ENCODE measurements at places on chromosomes 1 and 21.
A peak's percentile ranks its signal among the peaks of the same experiment; 100 is the strongest.

DNA sequence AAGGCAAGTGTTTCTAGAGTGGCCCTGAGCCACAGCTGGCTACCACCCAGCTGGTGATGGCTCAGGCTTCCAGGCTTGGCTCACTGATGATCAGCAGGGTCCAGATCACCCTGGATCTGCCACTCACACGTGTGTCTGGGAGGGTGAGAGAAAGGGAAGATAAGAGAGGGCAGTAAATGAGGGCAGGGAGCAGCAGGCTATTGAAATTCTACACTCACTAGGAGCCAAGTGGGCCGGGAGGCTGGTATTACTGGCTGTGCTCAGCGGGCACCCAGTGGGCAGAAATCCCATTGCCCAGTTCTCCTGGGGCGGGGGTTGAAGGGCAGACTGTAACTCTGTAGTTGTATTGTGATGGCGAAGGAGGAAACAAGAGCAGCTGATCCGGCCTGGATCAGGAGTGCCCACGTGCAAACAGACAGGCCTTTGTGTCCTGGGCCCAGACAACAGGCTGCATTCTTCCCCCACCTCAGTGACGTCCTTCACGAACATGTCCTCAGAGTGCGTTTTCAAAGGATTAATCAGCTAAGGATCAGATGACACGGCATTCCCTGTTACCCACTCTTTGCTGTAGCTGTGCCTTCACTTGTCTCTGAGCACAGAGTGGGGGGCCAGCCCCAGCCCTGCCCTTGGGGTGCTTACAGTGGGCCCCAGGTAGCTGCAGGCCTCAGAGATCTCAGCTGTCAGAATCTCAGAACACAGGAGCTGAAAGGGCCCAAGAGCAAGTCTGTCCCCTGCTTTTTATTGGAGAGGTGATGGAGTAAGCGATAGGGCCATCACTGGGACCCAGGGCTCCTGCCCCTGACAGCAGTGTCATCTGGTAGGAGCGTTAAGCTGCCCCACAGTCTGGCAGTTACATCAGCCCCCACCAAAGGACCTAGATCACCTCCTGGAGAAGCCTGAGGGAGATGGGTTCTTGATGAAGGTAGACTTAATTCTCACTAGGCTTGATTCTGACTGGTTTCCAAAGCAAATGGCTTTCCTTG lies 60.5 kb downstream of the ATP1A1 start:
- H3K36me3 ChIP-seq, result no peaks in the 10 kb centered on the region
- no peak for DNase-seq
- no peak overlapping the region for H3K27ac ChIP-seq
- H3K4me1 ChIP-seq, result no peaks in the 10 kb centered on the region

DNA sequence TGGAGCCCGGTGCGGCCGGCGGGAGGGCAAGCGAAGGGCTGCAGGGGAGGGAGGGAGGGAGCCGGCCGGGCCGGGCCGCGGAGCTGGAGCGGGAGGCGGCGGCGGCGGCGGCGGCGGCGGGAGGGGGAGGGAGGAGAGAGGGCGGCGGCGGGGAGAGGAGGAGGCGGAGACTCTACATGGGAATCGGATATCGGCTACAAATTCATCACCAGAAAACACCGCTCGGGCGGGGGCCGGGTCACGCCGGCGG lies at the start of gene AKT3:
AKT3 (minus strand) TSS at position 42 of the 250 bp plus-strand sequence. CDS start 7,073 bp downstream, outside the sequence.
- no peaks in the 10 kb centered on the region for H3K36me3 ChIP-seq
- H3K4me3 ChIP-seq, result peak within 1 kb of the TSS; percentile 88
- H3K27me3 ChIP-seq, result peaks cover 2% of the 10 kb centered on the region
- peaks cover 34% of the 10 kb centered on the region for H3K4me1 ChIP-seq

DNA sequence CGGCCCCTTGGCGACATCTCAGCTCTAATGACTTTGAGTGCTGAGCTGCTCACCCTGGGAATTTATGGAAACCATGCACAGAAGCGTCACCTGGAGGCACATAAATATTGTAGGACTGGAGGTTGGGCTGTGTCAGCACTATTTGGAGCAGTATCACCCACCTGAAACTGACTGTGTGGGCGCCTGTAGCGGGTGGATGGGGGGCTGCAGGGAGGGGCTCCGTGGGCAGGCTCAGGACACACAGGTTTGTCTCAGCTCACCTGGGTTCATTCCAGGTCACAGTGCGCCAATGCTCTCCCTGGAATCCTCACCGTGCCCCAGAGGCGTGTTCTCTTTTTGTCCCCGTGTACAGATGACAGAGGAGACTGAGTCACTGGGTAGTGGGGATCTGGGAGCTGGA lies 74.8 kb upstream of the ACTL8 start:
- peaks cover 5% of the 10 kb centered on the region for H3K27me3 ChIP-seq
- H3K4me3 ChIP-seq, result no peak overlapping the region
- no peaks in the 10 kb centered on the region for H3K36me3 ChIP-seq
- no peak for DNase-seq

GRCh38 chr1:200139661-200140250 lies 112.2 kb downstream of the NR5A2 start:
- H3K27me3 ChIP-seq, result no peaks in the 10 kb centered on the region
- H3K4me1 ChIP-seq, result no peaks in the 10 kb centered on the region
- no peak overlapping the region for H3K4me3 ChIP-seq
- H3K27ac ChIP-seq, result no peak overlapping the region

DNA sequence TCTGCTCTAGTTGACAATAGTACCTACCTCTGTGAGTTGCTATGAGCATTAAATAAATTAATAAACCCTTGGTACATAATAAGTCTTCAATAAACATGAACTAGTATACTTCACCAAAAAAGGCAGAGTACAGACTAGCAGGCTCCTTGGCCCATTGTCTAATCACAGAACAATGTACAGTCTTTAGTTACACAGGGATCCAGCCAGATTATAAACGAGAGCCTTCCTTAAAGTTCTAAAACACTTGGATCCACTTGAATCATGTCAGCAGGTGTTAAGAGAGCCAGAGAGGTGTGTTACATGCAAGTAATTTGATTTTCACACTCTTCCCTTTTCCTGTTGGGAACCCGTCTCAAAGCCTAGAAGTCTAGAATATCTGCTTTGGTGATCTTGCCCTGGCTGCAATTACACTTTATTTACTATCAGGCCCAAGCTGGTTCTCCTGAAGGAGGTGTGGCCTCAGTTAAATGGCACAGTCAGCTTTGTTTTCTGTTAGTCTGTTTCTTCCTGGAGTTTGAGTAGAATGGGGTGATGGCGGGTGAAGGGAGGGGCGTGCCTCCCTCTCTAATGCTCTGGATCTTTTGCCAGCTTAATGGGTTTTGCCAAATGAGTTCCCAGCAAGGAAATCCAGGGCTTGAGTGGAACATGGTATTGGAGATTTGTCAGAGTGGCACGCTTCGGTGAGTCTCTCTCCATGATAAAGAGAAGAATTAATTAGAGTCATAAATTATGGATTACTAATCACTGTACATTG lies 570.9 kb upstream of the CAMK1G start:
- H3K27ac ChIP-seq, result no peak overlapping the region
- no peak overlapping the region for H3K4me3 ChIP-seq
- no peak for DNase-seq
- H3K27me3 ChIP-seq, result no peaks in the 10 kb centered on the region
- H3K4me1 ChIP-seq, result no peaks in the 10 kb centered on the region
- no peaks in the 10 kb centered on the region for H3K36me3 ChIP-seq

GRCh38 chr1:91032349-91032748 lies 10.5 kb upstream of the ZNF644 start:
- no peak overlapping the region for H3K4me3 ChIP-seq
- no peak overlapping the region for H3K27ac ChIP-seq
- DNase-seq, result no peak
- H3K27me3 ChIP-seq, result peaks cover 11% of the 10 kb centered on the region

DNA sequence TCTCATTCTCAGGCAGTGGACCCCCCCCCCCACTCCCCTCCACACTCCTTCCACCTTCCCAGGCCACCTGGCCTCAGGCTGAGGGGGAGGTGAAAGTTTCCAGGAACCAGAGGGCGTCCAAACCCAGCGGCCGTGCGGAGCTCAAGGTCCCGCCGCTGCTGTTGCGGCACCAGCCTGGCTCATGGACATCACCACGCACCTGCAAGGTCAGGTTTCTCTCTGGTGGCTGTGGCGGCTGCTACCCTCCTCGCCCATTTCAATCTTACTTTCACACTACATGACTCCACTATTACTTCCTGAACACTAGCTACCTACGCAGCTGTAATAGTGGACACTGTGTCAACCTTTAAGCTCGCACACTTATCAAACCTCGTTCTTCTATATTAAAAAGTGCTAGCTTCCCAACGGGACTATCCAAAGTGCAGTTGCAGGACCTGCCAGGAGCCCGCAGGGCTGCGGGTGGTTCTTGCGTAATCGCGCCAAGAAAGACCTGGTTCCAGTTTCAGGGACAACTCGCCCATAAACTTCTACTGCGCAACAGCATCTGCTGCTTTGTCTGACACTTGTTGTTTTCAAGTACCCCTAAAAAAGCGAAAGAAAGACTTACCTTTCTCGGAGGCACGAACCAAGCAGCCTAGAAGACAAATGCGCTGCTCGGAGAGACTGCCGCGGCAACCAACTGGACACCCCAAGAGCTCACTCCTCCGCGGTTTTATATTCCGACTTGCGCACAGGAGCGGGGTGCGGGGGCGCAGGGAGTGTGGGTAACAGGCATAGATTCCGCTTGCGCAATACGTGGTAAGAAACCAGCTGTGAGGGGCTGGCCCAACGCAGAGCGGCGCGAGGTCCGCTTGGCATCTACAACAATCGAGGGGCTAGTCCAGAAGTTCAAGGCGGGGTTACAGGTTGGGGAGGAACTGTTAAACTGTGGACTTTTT lies at the start of gene DIRAS3:
DIRAS3 (minus strand) TSS at position 687 of the 938 bp plus-strand sequence. CDS start 3,330 bp downstream, outside the sequence.
- H3K4me1 ChIP-seq, result peaks cover 3% of the 10 kb centered on the region
- peak; percentile 38 for DNase-seq
- H3K4me3 ChIP-seq, result no peak within 1 kb of the TSS
- no peak within 1 kb of the TSS for H3K27ac ChIP-seq

DNA sequence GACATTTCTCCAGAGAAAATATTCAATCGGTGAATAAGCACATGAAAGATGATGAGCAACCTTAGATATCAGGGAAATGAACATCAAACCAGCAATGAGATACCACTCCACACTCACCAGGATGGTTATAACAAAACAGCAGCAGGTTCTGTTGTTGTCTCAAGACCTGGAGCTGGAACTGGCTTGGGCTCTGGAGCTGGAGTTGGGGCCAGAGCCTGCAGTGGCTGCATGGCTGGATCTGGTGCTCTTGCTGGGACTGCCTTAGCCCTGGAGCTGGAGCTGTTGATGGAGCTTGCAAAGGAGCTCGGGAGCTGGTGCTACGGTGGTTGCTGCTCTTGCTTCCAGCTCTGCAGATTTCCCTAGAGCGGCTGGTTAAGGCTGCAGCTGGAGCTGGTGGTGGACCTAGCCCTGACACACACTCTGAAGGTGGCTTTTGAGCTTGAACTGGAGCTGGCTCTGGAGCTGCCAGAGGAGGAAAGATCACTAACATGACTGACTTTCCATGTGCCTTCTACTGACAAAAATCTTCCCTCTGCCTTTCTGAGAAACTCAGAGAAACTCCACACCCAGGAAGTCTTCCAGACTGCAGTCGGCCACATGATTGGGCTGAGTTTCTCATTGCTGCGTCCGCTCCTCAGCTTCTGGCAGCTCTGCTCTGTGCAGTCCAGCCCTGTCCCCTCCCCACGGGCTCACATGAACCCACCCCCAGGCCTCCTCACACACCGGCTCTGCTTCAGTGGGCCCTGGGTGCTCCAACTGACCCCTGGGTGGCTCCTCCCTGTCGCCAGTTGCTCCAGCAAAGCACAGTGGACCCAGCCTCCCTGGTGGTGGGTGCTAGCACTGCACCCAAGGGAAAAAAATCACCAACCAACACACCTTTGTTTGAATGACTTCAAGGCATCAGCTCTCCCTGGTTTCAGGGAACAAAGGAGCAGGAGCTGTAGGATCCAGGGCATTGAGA lies 139.1 kb upstream of the FMN2 start:
- peaks cover 7% of the 10 kb centered on the region for H3K27me3 ChIP-seq
- H3K36me3 ChIP-seq, result no peaks in the 10 kb centered on the region
- H3K4me3 ChIP-seq, result no peak overlapping the region
- H3K27ac ChIP-seq, result no peak overlapping the region

- peaks cover 2% of the 10 kb centered on the region for H3K27me3 ChIP-seq
- no peak overlapping the region for H3K4me3 ChIP-seq
- peaks cover 5% of the 10 kb centered on the region for H3K4me1 ChIP-seq
- H3K36me3 ChIP-seq, result no peaks in the 10 kb centered on the region
Observed at GRCh38 chr1:61287014-61287413, 204.7 kb downstream of the NFIA start.

GRCh38 chr1:26291433-26291832 lies 11.5 kb downstream of the SH3BGRL3 start:
- no peaks in the 10 kb centered on the region for H3K27me3 ChIP-seq
- H3K27ac ChIP-seq, result peak overlapping the region; percentile 29
- no peak for DNase-seq
- H3K4me3 ChIP-seq, result no peak overlapping the region

GRCh38 chr1:58515794-58516401 lies 30.6 kb downstream of the OMA1 start:
- H3K36me3 ChIP-seq, result peaks cover 12% of the 10 kb centered on the region
- peak overlapping the region; percentile 66 for H3K27ac ChIP-seq
- H3K4me3 ChIP-seq, result no peak overlapping the region
- H3K27me3 ChIP-seq, result no peaks in the 10 kb centered on the region
- DNase-seq, result peak; percentile 29
- H3K4me1 ChIP-seq, result peaks cover 10% of the 10 kb centered on the region

GRCh38 chr1:233587958-233588799 lies 25.7 kb upstream of the KCNK1 start:
- H3K4me1 ChIP-seq, result no peaks in the 10 kb centered on the region
- no peak overlapping the region for H3K27ac ChIP-seq
- H3K27me3 ChIP-seq, result peaks cover 8% of the 10 kb centered on the region
- no peak overlapping the region for H3K4me3 ChIP-seq

DNA sequence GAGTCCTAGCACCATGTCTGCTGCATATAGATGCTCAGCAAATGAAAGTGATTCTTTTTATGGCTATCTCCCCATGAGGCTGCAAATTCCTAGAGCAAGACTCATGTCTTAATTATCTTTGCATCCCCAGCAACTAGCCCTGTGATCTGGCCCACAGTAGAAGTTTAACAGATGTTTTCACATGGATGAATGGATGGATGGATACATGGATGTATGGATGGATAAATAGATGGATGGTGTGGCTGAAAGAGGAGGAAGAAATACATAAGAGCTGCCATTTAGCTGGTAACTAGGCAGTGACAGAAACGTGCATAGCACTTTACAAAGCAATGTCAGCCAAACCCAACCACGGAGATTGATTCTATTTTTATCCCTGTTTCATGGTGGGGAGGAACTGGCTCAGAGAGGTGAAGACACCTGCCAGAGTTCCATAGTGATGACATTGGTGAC lies 32.7 kb upstream of the ZBTB40 start:
- no peak overlapping the region for H3K4me3 ChIP-seq
- DNase-seq, result no peak
- H3K36me3 ChIP-seq, result no peaks in the 10 kb centered on the region
- H3K27me3 ChIP-seq, result peaks cover 32% of the 10 kb centered on the region

GRCh38 chr1:7586031-7586941 lies 184.8 kb upstream of the VAMP3 start:
- no peaks in the 10 kb centered on the region for H3K4me1 ChIP-seq
- H3K4me3 ChIP-seq, result no peak overlapping the region
- no peak for DNase-seq
- H3K27ac ChIP-seq, result no peak overlapping the region
- no peaks in the 10 kb centered on the region for H3K27me3 ChIP-seq

DNA sequence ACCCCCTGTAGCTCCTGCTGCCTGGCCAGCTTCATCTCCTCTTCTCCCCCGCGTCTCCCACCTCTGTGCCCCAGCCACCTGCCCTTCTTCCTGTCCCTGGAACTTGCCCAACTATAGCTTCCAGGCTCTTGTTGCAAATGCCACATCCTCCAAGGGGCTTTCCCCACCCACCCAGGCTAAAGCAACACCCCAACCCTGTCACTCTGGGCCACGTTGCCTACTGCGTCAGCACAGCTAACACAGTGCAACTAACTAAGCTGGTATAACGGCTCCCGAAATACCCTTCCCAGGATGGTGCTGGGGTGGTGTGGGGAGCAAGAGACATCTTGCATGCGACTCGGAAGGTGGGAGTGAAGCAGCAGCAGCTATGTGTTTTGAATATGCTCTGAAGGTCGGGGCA lies 19.7 kb downstream of the CAMK2N1 start:
- no peak overlapping the region for H3K4me3 ChIP-seq
- no peak overlapping the region for H3K27ac ChIP-seq
- H3K4me1 ChIP-seq, result peaks cover 6% of the 10 kb centered on the region
- H3K27me3 ChIP-seq, result peaks cover 26% of the 10 kb centered on the region
- DNase-seq, result peak; percentile 69

Data from activated CD4-positive, alpha-beta T cell treated with anti-CD3 and anti-CD28 coated beads for 36 hours (primary cell).